Small intestine (tissue), 16 donors: ENCODE measurements at places on chromosomes 16 and 17.

DNA sequence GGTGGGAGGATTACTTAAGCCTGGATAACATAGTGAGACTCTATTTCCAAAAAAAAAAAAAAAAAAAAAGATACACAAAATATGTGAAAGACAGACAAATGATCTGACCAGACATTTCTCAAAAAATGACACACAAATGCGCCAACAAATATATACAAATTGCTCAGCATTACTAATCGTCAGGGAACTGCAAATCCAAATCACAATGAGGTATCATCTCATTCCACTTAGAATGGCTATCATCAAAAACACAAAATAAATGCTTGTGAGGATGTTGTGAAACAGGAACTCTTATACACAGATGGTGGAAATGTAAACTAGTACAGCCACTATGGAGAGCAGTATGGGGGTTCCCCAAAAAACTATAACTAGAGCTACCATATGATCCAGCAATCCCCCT lies 62.4 kb downstream of the STX8 start:
- no peak for DNase-seq

GRCh38 chr16:70685061-70685937 lies 554 bp downstream of the MTSS2 start:
- no peak for DNase-seq

DNA sequence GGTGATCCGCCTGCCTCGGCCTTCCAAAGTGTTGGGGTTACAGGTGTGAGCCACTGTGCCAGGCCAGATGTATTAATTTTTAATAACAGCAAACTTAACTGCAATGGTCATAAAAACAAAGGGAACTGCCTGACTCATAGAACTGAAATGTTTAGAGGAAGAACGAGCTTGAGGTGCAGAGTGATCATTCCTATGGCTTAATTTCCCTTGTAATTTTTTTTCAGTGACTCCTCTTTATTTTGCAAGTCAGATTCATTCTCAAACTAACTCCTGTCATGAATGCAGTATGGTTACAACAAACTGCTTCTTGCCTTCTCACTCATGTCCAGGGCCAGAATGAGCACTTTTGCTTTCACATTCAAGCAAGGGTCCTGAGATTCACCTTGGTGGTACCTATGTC lies 231.3 kb downstream of the HAPSTR1 start:
- DNase-seq, result no peak

- DNase-seq, result no peak
Observed at GRCh38 chr17:71055128-71055527, 885.8 kb downstream of the KCNJ2 start.

DNA sequence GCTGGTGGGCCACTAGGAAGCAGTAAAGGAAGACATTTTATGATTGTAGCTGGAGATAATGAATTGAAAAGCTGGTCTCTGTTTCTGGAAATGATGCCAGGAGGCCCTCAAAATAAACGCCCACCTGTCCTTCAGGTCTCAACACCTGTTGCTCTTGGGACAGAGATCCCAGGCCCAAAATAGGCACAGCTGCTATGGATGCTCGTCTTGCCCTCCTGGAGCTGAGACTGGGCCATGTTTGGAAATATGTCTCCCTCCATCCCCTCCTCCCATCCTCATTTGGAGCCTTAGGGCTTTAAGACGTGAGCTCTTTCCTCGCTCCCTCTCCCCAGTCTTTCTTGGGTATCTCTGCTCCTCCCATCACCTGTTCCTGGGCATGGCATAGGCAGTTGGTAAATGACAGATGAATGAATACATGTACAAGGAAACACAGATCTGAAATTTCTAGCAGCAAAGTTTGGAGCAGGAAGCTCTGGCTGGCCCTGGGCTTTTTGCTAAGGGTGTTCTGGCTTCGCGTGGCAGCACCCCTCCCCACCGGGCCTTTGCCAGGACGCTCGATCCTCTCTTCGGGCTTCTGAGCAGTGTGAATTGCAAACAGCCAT lies 33.3 kb downstream of the MYH3 start:
- DNase-seq, result no peak

DNA sequence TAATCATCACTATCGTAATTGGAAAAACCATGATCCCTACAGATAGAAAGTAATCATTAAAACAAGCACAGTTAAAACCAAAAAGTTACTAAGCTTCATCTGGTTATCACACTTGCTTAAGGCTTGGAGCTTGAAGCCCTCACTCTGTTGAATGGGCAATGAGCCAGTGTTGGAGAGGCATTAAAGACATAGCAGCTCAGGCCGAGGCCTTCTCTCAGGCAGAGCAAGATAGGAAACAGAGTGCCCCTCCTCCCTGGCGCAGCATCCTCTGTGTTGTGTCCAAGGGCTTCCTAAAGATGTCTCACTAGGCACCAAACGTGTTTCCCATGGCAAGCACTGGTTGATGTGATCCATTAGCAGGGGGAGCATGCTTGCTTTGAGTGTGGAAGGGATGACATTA lies 34.9 kb upstream of the LGALS9 start:
- DNase-seq, result no peak

GRCh38 chr17:74190807-74191406 lies 12.6 kb upstream of the RPL38 start:
- DNase-seq, result no peak

DNA sequence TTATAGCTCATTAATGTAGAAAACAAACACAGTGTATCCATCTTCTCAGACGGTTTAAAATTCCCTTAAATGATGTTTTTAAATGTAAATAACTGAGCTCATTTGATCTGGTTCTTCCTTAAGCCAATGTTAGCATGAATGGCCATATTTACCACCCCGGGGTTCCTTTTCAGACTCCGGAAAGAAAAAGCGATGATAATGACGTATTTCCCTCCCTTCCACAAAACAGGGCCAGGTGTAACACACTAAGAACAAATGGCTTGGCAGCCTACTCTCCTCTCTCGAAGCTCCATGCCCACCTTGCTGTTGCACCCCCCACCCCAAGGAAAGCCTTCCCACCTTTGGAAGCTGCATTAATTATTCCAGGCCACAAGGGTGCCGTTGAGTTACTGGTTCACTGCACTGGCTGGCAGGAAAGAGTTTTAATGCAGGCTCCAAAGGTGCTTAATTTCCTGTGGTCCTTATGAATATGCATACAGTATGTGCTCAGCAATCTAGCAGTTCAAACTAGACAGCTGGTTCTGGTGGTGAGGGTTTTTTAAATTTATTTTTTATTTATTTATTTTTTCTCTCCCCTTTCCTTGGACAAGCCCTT lies 378.9 kb downstream of the WWOX start:
- no peak for DNase-seq

DNA sequence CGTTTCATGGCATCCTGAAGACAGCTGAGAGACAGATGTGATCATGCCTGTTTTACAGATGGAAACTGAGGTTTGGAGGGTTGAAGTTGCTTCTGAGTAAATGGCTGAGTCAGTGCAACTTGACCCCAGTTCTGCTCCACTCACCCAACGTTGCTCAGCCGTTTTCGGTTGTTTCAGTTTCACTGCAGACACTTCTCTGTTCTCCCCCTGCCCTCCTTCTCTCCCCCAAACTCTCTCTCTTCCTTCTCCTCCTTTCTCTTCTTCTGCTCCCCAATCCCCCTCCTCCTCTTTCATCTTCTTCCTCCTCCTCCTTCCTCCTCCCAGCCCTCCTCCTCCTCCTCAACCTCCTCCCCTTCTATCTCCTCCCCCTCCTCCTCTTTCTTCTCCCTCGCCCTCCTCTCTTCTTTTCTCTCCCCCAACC lies 9.4 kb upstream of the CEP20 start:
- DNase-seq, result no peak

GRCh38 chr17:61805399-61805798 lies 57.9 kb downstream of the BRIP1 start:
- DNase-seq, result no peak

GRCh38 chr17:6233856-6234255 lies 163.7 kb downstream of the WSCD1 start:
- DNase-seq, result no peak

DNA sequence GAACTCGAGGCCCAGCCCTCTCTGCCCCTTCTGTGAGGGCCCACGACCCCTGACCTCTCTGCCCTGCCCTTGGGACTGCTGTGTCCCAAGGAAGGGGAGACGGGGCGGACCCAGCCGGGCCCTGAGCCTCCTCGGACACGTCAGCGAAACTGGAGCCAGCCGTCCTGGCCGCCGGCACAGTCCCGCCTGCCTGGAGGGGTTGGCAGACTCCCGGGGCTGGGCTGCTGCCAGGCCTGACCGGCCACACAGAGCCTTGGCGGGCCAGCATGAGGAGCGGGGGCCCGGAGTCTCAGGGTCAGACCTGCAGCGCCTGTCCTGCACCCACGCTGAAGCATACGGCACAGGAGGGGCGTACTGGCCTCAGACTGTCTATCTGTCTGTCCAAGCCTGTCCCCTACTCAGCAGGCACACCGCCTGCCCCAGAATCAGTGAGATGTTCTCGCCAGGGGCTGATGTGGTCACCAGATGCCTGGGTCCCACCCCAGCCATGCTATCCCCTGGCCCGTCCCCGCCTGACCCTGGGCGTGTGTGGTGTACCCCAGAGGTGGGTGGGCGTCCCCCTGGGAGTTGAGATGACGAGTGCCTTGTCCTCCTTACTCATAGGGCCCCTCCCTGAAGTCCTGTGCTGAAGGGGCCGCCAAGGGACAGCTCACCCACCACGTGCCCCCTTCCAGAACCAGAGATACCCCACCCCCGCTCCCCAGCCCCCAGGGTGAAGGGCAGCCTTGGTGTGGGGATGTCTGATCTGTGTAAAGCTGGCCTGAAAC lies 4.7 kb downstream of the VASN start:
- DNase-seq, result no peak

DNA sequence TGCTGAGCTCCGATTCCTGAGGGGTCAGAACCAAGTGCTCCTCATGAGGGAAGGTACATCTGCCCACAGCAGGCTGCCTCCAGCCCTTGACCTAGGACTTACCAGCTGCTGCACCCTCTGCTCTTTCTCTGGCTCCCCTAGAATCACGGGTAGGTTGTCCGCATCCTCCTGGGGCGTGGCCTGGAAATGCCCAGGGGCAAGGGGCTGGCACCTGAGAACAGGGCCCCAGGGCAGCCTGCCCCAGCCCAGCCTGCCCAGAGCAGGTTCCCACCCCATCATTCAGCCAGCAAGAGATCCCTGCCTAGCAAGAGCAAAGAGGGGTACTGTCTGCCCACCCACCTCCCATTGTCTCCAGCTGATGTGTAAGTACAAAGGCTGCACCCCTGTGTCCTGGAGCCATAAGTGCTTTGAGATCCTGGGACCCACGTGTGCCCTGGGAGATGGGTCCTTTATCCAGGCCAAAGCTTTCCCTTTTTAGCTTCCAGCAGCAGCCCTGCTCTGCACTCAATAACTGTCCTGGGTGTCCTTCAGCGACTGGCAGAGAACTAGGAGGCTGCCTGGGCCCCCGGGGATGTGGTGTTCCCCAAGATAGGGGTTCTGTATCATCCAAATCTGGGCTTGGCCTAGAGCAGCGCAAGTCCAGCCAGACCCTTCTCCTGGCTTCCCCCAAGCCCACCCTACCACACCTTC lies 5.1 kb downstream of the TSPOAP1 start:
- DNase-seq, result no peak

DNA sequence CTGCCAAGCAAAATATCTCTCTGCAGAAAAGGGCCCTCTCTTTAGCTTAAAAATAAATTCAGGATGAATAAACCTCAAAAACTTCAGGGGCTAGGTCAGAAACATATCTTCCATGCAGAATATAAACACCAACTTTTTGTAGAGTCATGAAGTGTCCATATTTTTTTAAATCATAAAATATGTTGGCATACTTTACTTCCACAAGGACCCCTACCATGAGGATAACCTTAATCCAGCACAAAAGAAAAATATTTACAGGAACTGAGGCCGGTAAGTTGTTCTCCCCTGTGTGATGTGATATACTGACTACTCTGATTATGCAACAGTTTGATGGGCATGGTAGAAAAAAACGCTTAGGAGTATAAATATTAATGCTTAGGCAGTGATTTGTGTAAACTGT lies 264.8 kb upstream of the CDH11 start:
- DNase-seq, result no peak

- DNase-seq, result no peak
Observed at GRCh38 chr17:550463-551180, 164.0 kb downstream of the VPS53 start.

DNA sequence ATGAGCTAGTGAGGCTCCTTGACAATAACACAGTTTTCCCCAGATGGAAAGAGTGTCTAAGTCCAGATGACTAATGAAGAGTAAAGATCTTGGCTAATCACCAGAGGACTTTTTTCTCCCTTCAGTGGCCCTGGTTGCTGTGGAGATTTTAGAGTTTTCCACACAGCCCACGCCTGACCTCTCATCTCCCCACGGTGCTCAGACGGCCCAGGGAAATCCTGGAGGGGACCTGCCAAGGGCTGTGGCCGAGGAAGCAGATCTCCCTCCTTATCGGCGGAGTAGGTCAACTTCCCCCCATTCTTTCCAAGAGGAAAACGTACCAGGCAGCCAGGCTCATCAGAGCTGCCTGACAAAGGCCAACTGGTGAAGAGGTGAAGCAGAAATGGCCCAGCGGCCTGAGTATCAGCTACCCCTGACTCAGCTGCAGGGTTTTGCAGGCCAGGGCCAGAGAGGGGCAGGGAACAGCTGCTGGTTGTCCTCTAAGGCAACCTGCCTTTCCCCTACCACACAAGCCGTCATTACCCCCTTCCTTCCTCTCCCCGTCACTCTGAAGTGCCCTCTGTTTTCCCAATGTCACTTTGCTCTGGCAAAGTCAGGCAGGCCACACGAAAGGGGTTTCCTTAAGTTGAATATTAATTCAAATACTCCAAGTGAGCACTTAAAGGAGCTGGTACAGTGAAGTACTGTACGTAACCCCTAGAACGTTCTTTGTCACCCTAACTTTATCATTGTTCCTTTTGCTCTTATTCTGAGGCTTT lies 140.2 kb upstream of the ADAMTS18 start:
- no peak for DNase-seq

GRCh38 chr17:80455336-80455710 lies 21.1 kb downstream of the NPTX1 start:
- DNase-seq, result no peak

GRCh38 chr16:5595849-5596248 lies 498.3 kb upstream of the EEF2KMT start:
- DNase-seq, result no peak

DNA sequence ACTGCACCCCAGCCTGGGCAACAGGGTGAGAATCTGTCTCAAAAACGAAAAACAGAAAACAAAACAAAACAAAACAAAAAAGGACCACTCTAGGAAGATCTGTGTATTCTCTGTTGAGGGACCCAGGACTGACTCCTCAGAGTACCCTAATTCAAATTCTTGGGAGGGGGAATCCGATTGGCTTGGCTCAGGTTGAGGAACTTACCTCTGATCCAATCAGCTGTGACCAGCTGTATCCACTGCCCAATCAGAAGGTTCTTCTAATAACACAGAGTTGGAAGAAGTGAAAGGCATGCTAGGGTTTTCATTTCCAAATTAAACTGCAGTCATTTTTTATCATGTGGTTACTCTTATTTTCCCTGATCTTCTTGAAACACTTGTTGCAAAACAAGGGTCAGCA lies 105.9 kb upstream of the CACNG3 start:
- DNase-seq, result no peak

- DNase-seq, result no peak
Observed at GRCh38 chr17:63538693-63539595, 11.3 kb upstream of the DCAF7 start.

- DNase-seq, result no peak
Observed at GRCh38 chr17:81380666-81381518, 14.4 kb upstream of the BAHCC1 start.

- DNase-seq, result no peak
Observed at GRCh38 chr16:67299269-67299668, 19.9 kb downstream of the PLEKHG4 start.

GRCh38 chr17:44039829-44040635 lies 25.3 kb upstream of the TMEM101 start:
- no peak for DNase-seq

- peak; percentile 16 for DNase-seq
Observed at GRCh38 chr17:36546418-36547093, 1.8 kb downstream of the GGNBP2 start.

GRCh38 chr17:44279666-44280391 lies 11.9 kb upstream of the SLC4A1 start:
- peak; percentile 43 for DNase-seq
